Stimulated activated CD4-positive, alpha-beta T cell treated with anti-CD3 and anti-CD28 coated beads, Interleukin-4, amount 100 ng/mL, for 1 hour (primary cell): ENCODE measurements at places on chromosomes 3 and 15.

GRCh38 chr3:48688032-48688736 lies 2.5 kb upstream of the NCKIPSD start:
- DNase-seq: no peak

DNA sequence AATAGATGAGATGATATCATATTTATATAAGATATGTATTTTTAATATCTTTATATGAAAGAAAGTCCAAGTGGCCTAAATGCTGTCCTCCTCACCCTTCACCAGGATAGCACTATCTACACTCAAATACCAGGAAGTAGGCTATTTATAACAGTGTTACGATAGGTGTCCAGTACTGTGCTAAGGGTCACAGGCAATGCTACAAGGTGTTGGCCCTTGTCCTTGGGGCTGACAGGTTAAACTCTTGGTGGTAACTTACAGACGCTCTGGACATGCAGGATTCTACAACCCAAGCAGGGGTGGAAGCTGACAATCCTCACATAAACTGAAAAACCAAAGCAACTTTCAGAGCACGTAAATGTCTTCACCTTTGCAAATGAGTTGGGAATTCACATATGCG lies 22.3 kb downstream of the NCEH1 start:
- DNase-seq: no peak

DNA sequence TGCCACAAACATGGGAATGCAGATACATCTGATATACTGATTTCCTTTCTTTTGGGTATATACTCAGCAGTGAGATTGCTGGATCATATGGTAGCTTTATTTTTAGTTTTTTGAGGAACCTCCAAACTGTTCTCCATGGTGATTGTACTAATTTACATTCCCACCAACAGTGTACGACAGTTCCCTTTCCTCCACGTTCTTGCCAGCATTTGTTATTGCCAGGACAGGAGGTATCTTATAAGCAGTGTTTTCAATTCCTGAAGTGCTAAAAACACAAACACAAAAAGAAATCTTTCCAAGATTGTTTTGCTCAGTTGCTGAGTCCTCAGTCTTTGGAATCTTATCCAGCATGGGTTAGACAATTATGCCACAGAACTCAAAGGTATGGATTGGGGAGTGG lies 13.5 kb downstream of the GTF2E1 start:
- DNase-seq: no peak

- no peak for DNase-seq
Measured at GRCh38 chr3:101817992-101818391, 31.3 kb upstream of the NFKBIZ start.

DNA sequence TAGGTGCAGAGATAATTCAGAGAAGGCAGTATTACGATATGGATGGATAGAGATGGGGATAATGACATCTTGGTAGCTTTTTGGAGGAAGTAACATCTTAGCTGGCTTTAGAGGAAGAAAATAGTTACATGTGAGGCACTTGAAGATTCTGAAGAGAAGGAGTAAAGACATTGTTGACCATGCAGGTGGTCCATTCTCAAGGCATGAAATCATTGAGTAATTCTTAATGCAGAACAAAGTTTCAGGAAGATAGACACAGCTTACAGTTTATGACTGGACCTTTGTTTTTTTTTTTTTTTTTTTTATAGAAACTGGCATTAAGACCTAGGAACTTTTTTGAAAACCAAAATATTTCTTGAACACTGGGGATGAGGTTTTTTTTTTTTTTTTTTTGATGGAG lies 28.2 kb downstream of the MBNL1 start:
- DNase-seq: no peak

DNA sequence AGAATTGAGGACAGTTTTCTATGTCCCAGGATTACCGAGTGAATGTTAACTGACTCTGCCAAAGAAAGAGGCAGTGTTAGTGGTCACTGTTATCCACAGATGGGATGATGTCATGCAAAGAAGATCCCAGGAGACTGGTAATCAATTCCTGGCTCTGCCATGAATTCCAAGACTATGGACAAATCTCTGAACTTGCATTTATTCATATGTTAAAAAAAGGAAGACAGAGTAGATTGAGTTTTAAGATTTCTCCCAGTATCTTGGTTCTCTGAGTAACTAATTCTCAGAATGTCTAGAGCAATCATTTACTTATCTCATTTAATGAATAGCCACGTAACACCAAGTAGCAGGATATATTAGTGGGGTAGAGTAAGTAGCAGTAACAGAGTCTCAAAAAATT lies 11.5 kb upstream of the MAP3K13 start:
- no peak for DNase-seq

GRCh38 chr3:36973139-36973538 lies 19.8 kb downstream of the EPM2AIP1 start:
- DNase-seq: no peak
